Stimulated activated CD8-positive, alpha-beta memory T cell treated with anti-CD3 and anti-CD28 coated beads, Interleukin-7, amount 100 ng/mL, for 48 hours (primary cell): ENCODE measurements at places on chromosomes 16 and 17.

- DNase-seq, result no peak
Measured at GRCh38 chr16:9645911-9646310, 536.3 kb downstream of the GRIN2A start.

DNA sequence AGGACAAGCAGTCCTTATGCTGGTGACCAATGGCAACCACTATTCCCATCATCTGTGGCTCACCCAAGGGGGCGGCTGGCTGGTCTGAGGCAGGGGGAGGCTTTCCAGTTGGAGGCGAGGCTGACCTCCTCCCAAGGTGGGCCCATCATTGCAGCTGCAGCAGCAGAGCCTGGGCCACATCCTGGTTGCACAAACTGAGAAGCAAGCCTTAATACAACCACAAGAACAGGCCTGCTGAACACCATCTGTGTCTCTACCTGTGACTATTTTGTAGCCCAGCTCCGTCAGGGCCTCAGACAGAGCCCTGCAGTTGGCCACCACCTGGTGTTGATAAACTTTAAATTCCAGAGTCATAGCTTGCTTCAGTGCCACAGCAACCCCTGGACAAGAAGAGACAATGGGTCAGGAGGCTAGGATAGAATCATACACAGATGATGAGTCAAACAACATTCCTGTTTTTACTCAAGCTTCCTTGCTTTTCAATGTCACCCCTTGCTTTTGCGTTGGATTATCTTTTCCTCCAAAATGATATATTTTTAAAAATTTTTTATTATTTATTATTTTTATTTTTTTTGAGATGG is 17.9 kb downstream of the SMCR8 start:
- no peak for DNase-seq

- no peak for DNase-seq
Measured at GRCh38 chr17:61285526-61286320, 113.9 kb upstream of the TBX2 start.

DNA sequence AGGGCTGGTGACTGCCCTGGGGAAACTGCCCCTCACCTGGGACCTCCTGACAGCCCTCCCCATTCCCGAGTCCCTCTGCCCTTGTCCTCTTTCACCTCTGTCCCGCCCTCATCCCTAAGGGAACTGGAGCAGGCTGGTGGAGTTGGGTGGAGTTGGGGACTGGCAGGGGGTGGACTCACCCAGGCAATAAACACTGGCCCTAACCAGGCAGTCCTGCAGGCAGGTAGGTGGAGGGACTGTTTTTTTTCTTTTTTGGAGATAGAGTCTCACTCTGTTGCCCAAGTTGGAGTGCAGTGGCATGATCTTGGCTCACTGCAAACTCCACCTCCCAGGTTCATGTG is 11.7 kb downstream of the GCGR start:
- no peak for DNase-seq

GRCh38 chr17:50055055-50055425 is 870 bp upstream of the ITGA3 start:
- no peak for DNase-seq

GRCh38 chr16:73037845-73038570 is 9.9 kb downstream of the ZFHX3 start:
- DNase-seq, result no peak

- no peak for DNase-seq
Measured at GRCh38 chr16:16027728-16028310, 78.4 kb downstream of the ABCC1 start.

DNA sequence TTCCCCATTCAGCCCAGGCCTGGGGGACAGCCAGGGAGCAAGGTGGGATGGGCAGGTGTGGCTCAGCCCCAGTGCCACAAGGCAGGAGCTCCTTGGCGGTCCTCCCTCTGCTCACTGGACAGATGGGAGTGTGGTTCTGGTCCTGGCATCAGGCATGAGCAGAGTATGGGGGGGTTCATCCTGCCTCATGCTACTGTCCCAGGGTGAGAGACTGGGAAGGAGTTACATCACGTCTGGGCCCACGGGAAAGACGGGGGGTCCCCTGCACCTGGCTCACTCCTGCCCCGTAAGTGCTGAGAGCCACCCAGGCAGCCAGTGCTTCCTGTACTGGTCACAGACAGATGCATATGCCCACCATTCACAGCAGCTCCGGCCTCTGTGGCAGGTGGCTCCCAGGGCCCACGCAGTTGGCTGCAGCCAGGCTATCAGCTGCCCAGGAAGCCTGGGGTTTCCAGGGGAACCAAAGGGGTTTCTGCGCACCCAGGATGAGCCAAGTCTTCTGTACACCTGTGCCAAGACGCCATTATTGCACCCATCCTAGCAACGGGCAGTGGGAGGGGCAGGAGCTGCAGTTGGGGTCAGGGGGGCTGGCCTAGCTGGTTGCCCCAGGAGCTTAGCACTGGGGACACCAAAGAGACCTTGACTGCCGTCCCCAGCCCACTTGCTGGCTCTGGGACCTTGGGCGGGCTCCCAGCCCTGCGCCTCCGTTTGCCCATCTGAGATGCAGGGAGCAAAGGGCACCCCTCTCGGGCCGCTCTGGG is 1.9 kb downstream of the BAIAP3 start:
- no peak for DNase-seq

DNA sequence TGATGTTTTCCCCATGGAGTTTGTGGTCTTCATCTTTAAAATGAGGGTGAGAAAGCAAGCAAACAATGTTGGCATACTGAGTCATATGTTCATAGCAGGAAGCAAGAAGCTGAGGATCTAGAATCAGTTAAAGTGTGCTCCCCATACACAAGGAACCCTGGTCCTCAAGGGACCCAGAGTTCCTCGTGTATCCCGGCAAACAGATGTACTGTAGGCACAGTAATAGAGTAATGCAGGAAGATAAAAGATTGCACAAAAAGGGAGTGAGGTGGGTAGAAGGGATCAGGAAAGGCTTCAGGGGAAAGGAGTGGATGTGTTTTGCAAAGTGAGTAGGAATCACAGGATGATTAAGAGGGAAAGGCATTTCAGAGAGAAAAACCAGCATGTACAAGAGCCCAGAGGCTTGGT is 412.3 kb upstream of the CDH11 start:
- DNase-seq, result no peak

- DNase-seq, result no peak
Measured at GRCh38 chr16:15928261-15929104, 20.9 kb upstream of the ABCC1 start.

DNA sequence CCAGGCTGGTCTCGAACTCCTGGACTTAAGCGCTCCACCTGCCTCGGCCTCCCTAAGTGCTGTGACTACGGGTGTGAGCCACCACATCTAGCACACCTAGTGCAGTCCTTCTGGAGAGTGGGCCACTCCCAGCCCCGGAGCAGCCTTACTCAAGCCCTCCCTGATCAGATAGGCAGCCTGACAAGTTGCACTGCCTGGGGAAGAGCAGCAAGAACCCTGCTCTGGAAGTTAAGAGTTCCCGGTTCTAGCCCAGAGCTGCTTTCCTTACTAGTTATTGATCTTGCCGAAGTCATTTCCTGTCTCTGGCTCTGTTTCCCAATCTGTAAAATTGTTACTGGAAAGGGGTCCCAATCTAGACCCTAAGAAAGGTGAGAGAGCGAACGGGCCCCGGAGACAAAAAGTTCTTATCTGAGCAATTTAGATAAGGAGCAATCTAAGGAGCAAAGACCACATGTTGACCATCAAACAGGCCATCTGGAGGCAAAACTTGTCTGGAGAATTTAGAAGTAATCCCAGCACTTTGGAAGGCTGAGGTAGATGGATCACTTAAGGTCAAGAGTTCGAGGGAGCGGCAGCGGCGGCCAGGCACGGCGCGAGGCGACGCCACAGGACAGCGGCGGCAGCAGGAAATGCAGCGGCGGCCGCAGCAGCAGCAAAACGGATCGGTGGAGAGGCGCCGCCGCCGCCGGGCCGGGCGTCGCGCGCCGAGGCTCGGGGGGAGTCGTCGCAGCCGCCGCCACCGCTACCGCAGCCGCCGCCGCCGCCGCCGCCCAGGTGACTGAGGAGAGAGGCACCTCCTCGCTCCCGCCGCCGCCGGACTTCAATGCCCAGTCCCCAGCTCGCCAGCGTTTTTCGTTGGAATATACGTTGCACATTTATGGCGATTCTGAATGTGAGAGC is 4.3 kb upstream of the NAGLU start:
- DNase-seq, result no peak

GRCh38 chr17:64448665-64449512 is at the start of gene MILR1:
Gene MILR1, plus strand, starts transcription at chr17:64449115. Its CDS starts 54 bp downstream, at chr17:64449169.
- DNase-seq, result no peak

- no peak for DNase-seq
Measured at GRCh38 chr16:87628940-87629339, 26.6 kb downstream of the JPH3 start.

DNA sequence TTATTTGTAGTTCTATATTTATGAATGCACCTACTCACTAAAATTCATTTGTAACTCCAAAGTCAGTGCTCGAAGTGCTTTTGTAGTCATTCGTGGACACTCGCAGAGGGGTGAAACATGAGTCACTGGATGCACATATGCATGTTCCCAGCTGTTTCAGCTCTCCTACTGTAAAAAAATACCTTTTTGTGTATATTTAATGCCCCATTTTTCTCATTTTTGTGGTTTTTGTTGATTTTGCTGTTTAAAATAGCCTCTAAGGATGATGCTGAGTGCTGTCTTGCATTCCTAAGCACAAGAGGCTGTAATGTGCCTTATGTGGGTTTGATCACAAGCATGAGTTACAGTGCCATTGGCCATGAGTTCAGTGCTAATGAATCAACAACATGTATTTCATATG is 30.6 kb downstream of the CENPV start:
- DNase-seq, result no peak

- no peak for DNase-seq
Measured at GRCh38 chr17:76872221-76872873, 4.1 kb downstream of the MGAT5B start.

DNA sequence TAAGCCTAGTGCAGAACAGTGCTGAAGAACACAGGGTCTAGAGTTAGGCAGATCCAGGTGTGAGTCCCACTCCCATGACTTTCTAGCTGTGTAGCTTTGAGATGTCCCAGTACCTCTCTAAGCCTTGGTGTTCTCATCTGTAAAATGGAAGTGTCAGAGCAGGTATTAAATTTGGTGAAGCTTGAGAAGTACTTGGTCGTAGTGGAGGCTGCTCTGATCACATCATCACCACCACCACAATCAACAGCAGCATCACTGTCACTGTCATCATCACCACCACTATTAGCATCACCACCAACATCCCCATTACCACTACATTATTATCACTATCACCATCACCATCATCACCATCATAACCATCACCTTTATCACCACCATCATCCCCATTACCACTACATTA is 132.1 kb downstream of the CMIP start:
- DNase-seq, result no peak

- no peak for DNase-seq
Measured at GRCh38 chr17:18190628-18191235, 7.1 kb downstream of the ALKBH5 start.

DNA sequence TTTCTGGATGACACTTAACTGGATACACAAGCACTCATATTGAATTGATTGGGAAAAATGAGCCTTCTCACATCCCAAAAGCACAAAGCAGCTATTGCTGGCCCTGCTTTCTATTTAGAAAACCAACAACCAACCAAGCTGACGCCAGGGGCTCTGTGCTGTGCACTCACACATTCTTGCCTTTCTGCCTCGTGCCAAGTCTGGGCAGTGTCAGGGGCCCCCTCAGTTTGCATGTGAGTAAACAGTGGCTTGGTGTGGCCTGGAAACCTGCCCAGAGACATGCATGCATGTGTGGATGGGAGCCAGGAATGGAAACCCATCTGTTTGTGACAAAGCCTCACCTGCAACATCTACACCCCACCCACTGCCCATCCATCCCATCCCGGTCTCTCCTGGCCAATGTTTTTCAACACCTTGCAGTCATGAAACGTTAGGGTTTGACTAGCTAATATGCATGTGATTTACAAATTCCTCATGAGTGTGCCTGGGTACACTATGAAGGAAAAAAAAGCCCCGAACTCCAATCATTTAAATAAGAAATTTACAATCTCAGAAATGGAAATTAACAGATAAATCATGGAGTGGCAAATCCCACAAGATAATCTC is 20.4 kb downstream of the MIEF2 start:
- no peak for DNase-seq

DNA sequence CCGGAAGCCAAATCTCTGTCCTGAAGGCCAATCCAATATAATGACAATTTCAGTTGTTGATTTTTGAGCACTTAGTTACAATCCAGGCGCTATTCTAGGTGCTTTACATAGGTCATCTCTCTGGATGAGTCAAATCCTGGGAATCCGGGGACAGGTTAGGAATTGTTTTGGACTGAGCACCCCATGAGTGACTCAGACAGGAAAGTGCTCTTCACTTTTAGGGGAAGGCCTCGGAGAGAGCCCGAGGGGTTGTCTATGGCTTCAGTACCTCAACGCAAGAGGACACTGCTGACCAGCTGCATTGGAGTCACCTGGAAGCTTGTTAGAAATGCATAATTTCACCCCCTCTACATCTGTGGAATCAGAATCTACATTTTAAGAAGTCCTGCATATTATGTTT is 108.8 kb downstream of the IRX5 start:
- DNase-seq, result no peak

GRCh38 chr16:83374979-83375378 is 432.8 kb upstream of the HSBP1 start:
- no peak for DNase-seq

DNA sequence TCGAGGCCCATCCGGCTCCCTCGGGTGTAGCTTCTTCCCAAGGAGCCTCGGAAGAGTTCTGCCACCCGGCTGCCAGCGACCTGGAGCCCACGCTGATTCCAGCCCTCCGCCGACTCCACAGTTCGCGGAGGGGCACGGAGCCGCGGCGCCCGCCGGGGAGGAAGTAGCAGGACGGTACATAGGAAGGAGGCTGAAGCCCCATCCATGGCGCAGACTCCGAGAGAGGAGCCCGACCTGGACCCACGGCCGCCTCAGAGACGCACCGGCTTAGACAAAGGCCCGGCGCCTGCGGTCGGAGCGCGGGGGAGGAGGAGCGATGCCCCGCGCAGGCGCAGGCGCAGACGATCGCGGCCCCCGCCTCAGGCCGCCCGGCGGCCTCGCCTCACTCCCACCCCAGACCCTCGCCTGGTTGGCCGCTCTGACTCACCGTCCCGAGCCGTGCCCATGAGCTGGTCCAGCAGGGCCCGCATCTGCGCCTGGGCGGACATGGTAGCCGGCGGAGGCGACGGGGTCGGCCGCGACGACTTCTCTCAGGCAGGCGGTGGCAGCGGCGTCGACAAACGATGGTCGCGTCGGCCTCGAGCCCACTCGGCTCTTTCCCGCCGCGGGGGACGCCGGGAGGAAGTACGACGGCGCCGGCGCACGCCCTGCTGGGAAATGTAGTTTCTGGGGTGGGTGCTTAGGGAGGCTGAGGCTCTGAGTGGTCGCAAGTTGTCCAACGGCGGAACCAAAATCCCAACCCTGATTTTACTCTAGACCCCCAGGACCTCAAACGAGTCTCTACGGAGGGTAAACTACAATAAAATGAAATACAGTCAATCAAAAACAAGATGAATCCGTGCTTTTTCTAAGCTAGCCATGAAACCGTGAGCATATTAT is at the start of gene LUC7L:
Gene LUC7L (minus strand): TSS at position 598 of the 879 bp plus-strand sequence. CDS start 110 bp downstream, at position 488.
- DNase-seq, result peak; percentile 80

- DNase-seq, result peak; percentile 69
Measured at GRCh38 chr16:30186782-30187555, 3.6 kb downstream of the CORO1A start.

DNA sequence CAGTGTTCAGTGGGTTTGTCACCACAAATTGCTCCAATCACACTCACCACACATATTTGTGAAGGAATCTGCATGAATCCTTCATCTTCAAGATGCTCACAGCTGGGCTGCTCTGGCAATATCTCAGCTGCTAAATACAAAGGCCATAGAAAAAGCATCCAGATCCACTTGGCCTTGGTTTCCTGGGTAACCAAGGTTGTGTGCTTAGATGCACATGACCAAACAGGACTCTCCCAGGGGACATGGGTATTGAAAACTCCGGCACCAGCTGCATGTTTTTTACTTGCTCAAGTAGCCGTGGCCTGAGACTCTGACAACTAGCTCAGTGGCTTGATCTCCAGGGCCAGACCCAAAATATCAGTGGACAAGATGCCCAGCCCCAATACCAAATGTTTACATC is 131.3 kb downstream of the CBLN1 start:
- DNase-seq, result no peak
